Panc1 (cell line): ENCODE measurements at places on chromosomes 11 and 22.

DNA sequence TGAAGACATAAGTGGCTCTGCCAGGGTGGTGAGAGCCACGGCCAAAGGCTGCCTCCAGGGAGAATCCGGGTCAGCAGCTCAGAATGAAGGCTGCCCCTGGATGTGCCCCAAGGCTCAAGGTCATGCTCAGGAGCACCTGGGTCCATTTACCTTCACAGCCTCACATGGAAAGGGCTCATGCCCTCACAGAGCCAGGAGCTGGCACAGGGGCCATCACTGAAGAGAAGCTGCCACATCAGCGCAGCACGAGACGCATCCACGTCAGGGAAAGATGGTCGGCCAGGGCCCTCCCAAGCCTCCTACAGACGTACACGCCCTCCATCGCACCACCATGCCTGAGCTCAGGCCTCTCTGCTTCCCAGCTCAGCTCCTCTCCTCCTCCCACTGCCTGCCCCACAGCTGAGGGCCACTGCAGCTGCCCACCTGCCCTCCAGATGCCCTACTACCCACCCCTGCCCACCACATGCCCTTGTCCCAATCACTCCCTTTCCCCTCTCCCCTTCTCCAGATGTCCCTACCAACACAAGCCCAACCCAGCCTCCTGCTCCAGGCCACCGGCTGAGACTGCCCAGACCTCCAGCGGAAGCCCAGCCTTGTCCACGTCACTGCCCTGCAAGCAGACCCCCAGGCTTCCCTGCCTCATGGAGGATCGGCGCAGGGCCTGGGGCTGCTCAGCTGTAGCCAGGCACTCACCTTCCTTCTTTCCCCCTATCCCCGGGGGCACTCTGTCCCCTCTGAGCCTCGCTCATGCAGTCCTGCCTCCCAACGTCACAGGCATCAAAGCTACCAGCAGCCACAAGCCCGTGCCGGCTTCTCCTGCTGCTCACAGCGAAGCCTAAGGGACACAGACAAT lies 144.1 kb downstream of the SHANK2 start:
- DNase-seq = no peak

DNA sequence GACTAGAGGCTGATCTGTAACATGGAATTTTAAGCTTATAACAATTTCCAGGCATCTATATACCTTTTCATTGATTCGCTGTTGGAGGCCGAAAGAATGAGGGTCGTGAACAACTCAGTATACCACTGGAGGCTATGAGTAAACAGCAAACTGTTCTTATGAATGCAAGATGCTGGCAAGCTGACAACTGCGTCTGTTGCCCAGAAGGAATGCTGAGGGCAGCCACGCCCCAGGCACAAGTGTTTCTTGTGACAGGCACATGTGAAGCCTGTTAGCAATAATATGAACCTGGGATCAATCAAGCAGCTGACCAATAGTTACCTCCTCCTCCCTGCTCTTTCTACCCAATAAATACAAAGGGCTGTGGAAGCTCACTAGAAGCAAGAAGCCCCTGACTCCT lies 15.3 kb downstream of the RTCB start:
- DNase-seq = no peak

GRCh38 chr11:59822989-59823566 lies 12.5 kb upstream of the MRPL16 start:
- DNase-seq = peak; percentile 38

DNA sequence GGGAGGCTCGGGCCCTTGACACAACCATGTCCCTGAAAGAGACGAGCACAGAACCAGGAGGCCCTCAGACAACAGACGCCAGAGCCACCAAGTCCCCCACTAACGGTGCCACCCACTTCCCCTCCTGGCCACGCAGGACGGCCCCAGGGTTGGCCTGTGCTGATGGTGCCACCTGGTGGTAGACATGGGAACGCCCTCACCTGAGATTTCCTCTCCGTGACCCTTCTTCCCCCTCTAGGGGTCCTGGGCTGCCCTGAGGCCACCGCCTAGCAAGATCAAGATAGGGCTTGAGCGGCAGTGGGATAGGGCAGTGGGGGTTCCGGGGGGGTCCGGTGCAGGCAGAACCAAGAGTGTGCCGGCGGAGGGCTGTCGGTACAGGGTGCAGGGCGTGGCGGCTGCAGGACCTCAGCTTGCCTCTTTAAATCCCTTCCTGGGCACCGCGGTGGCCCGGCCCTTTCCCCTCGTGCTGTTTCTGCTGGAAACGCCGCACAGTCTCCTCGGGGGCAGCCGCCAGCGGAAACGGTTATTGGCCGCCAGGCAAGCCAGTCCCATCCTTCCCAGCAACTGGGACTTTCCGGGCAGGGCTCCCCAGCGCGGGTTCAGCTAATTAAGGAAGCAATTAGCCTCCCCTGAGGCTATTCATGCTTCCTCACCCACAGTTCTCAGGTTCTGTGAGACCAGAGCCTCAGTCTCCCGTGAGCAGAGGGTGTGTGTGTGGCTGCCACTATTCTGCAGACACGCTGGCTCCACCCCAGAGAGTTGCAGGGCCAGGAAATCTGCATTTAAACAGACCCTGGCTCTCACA lies 5.5 kb upstream of the NFAM1 start:
- peak; percentile 39 for DNase-seq
